ENCODE measurements at places on chromosomes 1 and 21.

DNA sequence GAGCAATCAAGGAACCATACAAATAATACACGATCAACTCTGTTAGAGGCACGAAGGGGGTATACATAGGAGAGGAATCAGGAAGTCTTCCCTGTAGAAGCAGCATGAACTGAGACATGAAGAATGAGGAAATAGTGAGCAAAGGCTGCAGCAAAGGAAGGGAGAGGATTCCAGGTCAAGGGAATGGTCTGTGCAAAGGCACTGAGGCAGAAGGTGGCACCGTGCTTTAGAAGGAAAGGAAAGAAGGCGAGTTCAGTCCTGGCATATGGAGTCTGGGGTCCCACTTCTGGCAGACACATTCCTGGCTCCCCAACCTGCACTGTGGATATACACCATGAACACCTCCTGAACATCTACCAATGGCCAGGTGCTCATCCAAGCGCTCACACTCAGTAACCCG lies 56.1 kb downstream of the GLIS1 start:
- DNase-seq: no peak

GRCh38 chr1:173420330-173420806 lies 56.8 kb upstream of the PRDX6 start:
- no peak for DNase-seq

DNA sequence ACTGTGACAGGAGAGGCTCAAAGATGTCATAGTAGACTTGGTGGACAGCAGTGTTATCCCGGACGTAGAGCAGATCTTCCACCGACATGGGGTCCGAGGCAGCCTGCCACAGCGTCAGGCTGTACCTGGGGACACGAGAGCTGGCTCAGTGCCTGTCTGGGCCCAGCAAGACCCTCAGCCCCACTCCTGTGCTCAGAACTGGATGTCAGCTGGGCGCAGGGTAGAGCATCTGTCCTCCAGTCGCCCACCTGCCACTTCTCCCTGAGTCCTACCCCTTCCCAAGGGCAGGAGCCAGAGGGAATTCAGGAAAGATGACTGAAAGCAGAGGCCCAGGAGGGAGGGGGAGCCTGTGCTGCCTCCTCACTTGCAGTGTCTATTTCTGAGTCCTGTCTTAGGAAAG lies 11.7 kb downstream of the FAM151A start:
- no peak for DNase-seq

DNA sequence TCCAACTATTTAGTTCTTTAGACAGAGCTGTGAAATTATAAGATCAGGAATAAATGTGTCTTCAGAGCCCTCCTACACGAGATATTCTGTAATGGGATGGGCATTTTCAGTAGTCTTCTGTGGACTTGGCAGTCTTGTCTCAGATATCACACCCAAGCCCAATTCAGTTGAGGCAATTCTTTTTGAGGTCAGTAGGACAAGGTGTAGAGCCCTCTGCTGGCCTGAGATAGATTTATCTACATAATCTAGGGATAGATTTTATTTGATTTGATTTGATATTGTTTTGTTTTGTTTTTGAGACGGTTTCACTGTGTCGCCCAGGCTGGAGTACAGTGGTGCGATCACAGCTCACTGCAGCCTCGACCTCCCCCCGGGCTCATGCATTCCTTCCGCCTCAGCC lies 77.5 kb downstream of the FMN2 start:
- no peak for DNase-seq

- no peak for DNase-seq
Measured at GRCh38 chr1:48794816-48795215, 18.1 kb upstream of the BEND5 start.

DNA sequence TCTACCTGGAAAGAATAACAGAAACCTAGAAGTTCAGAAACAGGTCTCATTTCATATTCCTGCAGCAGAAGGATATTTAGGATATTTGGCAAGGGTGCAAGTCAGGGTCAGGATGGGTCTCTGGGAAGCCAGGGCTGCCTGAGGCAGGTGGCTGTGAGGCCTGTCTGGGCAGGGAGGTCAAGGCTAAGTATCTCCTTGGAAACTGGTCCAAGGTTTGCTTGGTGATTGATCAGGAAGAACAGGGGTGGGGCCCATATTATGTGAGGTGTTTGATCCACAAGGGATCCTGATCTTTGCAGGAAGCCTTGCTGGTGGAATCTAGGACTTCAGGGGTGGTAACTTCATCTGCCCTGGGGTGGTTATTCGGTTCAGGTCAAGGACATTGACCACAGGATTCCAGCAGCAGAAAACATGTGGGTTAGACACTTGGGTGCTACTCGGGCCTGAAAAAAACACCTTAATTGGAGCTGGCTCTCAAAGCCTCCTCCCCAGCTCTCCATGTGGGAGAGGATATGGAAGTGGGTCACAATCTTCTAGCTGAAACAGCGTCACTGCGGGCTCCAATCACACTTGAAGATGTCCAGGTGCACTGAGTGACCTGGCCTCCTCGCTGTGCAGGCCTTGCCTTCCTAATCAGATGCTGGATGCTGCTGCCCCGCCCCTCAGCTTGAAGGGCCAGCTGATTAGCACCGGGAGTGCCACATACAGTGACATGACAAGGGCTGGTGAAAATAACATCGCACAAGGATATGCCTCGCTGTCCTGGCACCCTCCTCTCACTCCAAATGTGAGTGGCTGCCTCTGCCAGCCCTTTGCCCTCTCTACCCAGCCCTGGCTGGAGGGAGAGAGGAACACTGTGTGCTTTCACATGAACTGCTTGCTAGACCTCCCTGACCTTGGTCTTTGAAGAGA lies 8.7 kb downstream of the CTNNBIP1 start:
- DNase-seq: no peak

GRCh38 chr1:154906621-154907081 lies 29.9 kb downstream of the PMVK start:
- no peak for DNase-seq

DNA sequence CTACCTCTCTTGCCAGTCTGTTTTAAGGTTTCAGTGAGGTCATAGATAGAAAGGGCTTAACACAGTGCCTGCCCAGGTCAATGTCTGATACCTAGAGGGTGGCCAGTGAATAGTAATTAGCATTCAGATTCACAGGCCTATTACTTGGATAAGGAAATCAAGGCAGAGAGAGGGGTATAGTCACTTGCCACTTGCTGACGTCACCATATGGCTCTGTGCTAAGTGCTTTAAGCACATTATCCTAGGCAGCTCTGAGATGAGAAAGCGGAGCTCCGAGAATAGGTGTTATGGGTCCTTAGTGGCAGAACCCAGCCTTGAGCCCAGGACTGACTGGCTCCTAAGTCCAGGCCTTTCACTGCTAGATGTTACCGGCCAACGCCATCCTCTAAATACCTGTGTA lies 51.5 kb upstream of the DAB1 start:
- no peak for DNase-seq

DNA sequence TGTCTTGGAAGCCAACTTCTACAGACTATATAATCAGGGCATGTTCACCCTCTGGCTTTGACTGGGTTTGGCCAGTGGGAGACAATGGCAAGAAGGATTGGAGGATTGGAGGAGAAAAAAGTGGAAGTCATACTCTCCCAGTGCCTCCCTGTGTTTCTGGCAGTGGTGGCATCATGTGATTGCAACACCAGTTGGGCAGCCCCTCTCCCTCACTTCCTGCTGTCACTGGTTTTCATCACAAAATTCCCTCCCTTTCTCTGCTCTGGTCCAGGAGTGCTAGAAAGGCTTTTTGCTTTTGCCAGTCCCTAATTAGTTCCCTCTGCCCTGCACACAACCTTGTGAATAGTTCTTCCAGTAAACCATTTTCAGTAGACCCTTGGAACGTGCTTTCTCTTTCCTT lies 3.7 kb upstream of the QSOX1 start:
- DNase-seq: no peak

- no peak for DNase-seq
Measured at GRCh38 chr1:209899948-209900347, 38.1 kb upstream of the SYT14 start.

DNA sequence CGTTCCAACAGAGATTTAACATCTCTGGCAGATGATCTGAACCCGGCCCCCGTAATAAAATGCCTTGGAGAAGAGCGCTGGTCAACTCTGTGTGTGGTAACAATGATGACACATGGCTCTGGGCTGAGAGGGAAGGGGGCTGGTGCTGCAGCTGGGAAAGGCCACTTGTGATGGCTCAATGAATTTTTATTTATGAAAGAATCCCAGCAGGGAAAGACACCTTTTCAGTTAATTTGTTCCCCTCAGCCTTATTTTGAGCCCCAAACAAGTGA lies 59.4 kb downstream of the SYT6 start:
- DNase-seq: no peak

- no peak for DNase-seq
Measured at GRCh38 chr1:64137412-64137803, 66.0 kb upstream of the UBE2U start.

DNA sequence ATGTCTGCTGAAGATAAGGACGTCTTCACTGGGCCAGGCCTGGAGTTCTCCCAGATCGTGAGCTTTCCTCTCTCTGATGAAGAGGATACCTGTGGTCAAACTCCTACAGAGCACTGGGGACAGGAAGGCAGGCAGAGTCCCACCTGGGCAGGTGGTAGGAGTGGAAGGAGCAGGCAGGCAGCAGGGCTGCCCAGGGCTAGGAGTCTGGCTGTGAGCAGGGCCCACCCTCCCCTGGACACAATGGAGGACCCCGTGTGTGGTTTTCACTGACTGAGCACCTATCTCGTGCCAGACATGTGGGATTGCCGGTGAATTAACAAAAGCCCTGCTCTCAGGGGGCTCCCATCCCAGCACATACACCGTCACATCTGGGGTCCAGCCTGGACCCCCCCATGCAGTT lies 4.9 kb upstream of the SAMD11 start:
- no peak for DNase-seq

GRCh38 chr1:205229399-205229871 lies 1.7 kb downstream of the TMCC2 start:
- no peak for DNase-seq

DNA sequence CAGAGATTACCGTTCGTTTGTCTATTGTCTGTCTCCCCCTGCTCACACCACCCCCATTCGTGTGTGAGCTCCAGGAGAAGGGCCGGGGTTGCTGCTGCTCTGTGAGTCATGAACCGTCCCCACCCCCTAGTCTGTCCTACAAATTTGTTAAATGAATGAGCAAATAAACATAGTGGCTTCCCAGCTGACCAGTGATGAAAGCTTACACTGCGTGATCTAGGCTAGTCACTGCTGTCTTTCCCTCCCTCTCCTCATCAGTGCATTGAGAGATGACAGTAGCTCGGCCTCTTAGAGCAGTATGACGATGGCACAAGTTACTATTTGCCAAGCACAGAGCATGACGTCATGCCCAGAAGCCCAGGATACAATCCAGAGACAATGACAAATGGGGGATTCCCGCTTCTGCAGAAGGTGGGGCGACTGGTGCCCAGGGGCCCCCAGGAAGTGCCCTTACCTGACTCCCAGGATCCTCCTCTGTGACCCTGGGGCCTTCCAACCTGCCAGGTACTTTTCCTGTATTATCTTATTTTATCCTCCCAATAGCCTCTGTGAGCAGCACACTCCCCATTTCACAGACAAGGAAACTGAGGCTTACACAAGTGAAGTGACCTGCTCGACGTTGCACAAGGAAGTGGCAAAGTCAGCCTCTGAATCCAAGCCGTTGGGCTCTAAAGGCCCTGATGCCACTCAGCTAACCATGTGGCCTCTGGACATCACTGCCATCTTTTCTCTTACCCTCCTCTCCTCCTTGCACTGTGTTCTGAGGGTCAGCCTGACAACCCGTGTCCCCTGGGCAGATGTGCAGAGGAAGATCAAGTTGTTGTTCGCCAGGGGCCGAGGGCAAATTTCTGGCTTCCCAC lies 8.6 kb upstream of the EPHA2 start:
- DNase-seq: no peak

DNA sequence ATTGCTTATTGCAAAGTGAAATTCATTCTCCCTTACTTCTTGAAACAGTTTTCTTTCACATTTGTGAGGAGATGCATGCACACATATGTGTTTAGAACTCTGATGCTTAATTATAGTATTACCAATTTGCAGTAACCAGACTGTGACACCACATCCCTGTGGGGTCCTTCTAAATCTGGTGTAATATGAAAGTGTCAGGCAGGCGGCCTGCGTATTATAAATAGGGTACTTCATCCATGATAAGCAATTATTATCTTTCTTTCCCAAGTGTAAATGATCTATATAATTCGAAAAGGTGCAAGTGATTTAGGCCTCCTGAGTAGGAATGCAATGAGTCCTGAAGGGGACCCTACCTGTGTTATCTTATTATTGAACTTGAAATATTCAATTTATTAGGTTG lies 876 bp downstream of the EFCAB7 start:
- DNase-seq: no peak

GRCh38 chr1:2330035-2330434 lies 61.3 kb downstream of the MORN1 start:
- no peak for DNase-seq

- DNase-seq: no peak
Measured at GRCh38 chr1:239361403-239361802, 25.0 kb upstream of the CHRM3 start.

GRCh38 chr1:8563944-8564537 lies 246.1 kb downstream of the SLC45A1 start:
- no peak for DNase-seq

DNA sequence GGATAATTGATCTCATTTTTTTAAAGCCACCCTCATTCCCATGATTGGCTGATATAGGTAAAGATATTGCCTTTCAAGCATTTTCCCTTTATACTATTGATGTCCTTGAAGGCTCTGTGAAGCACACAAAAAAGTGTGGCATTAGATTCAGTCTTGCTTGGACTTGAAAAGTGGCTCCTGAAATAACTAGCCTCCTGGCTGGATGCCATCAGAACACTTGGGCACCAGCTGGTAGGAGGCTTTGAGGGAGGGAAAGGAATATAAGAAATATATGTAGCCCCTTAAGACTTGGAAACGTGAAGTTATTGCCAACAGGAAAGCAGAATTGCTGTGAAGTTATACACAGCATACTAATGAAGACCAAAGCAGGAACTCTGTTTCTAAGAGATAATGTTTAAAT lies 14.1 kb downstream of the MTR start:
- no peak for DNase-seq

GRCh38 chr1:173421286-173421685 lies 55.8 kb upstream of the PRDX6 start:
- DNase-seq: no peak

GRCh38 chr1:59827055-59827643 lies 12.4 kb downstream of the HOOK1 start:
- DNase-seq: no peak

GRCh38 chr1:244414543-244414942 lies 37.2 kb downstream of the ADSS2 start:
- no peak for DNase-seq

DNA sequence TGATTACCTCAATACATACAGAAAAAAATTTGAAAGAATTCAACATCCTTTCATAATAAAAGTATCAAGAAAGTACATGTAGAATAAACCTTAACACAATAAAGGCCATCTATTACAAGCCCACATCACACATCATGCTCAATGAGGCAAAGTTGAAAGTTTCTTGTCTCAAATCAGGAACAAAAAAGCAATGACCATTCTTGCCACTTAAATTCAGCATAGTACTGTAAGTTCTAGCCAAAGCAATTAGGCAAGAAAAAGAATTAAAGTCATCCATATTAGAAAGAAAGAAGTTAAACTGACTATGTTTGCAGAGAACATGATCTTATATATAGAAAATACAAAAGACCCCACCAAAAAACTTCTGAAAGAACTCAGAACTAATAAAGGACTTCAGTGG lies 44.5 kb downstream of the KCNT2 start:
- no peak for DNase-seq

Measured in caudate nucleus (tissue), 63 donors.